ENCODE measurements at places on chromosomes 4 and X.
A peak's percentile ranks its signal among the peaks of the same experiment; 100 is the strongest.

GRCh38 chrX:132887569-132887968, 70.9 kb downstream of the HS6ST2 start:
- DNase-seq = no peak

GRCh38 chr4:151675411-151675971, 85.3 kb downstream of the GATB start:
- no peak for DNase-seq

DNA sequence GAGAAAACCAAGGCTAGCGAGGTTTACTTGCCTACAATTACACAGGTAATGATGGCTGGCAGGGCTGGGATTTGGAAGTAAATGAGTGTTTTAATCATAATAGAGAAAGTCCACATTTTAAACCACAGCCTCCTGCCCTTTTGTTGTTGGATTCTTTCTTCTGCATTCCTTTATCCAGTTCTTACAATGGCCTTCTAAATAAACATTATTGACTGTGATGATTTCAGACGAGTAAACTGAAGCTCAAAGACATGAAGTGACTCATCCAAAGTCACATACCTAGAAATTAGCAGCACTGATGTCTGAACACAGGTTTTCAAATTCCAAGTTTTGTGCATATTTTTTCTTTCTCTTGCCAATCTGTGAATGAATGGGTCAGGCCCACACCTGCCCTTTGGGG, 51.2 kb upstream of the C1QTNF7 start:
- DNase-seq = no peak

DNA sequence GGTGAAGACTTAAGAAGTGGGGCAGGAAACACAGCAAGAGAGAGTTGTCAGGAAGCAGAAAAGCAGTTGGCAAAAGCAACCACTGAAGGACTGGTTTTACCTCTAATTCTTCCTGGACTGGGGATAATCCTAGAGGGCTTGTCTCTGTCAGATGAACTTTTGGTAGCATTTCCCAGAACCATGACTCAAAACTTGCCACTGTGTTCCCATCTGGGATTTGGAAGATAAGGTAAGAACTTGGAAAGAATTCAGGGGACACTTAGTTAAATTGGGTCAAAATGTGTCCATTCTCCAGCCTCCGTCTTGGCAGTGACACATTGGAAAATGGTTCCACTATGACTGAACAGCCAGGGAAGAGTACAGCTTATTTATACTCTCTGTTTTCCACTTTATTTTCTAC, 55.7 kb downstream of the CD38 start:
- no peak for DNase-seq

DNA sequence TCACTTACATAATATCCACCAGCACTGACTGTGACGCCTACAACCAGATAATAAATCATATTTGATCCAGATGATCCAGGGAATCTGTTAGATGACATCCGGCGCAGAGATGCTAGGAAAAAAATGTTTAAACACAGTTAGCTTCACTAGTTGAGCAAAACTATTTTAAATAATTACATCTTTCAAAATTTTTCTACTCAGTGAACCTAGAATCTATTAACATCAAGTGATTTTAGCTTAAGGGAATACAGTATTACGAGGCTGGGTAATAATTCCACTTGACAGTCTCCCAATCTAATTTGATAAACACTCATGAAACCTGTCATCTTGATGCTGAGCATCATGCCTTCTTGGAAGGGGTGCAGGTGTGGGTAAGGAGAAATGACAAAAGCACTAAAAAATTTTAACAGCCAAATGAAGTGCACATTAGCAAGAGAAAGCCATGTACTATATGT, 4.7 kb downstream of the MGARP start:
- DNase-seq = no peak

DNA sequence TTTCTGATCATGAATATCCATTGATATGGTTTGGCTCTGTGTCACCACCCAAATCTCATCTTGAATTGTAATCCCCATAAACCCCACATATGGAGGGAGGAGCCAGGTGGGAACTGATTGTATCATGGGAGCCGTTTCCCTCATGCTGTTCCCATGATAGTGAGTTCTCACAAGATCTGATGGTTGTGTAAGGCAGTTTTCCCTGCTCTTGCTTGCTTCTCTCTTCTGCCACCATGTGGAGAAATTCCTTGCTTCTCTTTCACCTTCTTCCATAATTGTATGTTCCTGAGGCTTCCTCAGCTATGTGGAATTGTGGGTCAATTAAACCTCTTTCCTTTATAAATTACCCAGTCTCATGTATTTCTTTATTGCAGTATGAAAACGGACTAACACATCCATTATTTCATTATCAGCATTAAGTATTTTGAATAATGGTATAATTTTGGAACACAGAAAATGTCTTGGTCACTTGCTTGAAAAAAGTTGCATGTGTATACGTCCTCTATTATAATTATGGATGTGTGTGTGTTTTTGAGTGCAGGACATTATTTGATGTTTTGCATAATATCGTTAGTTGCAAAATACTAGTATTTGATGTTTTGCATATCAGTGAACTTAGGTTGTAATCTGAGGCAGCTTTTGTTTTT, 334.6 kb downstream of the PCDH10 start:
- peak; percentile 95 for DNase-seq

DNA sequence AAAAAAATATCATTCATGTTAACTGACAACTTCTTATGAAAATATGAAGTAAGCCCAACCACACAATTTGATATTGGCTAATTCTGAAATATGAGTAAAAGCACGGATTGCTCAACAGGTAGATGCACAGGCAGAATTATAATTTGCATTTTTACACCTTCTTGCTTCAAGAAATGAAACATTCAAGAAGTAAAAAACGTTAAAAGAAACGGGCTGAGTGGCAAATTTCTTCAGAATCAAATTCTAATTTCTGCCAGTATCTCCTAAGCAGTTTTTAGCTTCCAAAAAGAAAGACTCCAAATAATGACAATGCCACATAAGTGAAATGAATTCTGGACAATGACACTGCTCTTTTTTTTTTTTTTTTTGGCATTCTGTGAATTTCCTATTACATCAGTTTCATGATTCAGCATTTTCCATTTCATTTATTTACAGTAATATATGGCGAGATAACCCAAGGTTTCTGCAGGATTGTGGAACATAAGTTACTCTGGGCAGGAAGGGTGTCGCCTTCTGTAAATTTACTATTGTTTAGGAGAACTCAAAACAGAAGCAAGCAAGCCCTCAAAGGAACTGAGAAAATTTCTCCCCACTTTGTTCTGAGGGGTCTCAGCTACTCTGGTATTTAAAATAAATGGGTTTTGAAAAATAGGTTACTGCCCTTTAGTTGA, 1.4 kb downstream of the SEL1L3 start:
- DNase-seq = no peak

DNA sequence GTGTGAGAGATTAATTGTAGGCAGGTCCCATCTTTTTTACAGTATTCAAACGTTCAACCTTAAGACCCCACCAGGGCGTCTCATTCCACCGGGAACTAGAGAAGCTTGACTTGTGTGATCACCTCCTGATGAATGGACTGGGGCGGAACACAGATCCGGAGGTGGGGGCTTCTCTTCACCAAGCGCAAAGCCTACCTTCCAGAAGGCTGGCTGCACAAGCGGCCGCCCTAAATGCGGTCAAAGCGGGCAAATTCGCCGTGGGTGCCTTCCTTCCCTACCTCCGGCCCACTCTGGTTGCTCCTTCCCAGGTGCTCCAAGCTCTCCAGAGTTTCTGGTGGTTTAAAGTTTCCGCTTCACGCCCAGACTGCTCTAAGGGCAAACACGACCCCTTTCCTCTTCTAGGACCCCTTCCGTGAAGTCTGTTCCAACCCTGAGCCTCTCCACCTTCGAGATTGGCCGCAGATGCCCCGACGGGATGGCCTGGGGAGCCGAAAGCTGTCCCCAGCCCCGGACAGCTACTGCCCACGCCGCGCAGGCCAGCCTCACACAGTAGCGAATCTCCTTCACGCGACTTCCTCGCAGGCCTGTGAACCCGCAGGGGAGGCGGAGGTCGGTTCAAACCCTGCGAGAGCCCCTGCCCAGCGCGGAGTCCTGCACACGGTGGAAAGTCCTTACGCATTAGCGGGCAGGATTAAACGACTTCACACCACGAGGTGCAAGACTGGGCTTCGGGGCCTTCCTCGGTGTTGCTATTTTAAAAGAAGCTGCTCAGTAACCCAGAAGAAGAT, 1.6 kb upstream of the WWC2 start:
- no peak for DNase-seq
